ENCODE measurements at places on chromosomes 7 and 10. TPM values are rescaled to one million over a fixed set of nuclear protein-coding genes. Genes with fewer than 3 reads are reported as not detected.

MORN4 gene
- total RNA-seq: 1.1 TPM

DNA sequence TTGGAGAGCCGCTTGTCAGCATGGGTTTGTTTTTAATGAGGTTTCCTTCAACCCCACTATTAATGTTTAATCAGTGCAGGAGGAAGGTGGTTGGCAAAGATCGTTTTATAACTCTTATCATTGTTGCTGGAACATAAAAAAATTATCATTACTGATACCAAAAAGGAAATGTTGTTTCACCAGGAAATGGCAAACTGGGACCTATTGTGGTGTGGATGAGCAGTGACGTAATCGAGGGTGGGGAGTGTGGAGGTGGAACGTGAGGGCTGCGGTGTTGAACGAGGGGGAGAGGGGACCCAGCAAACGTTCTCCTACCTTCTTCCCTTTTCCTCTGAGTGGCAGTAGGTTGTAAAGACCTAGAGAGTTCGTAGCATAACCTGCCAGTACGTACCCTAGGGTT, 71.9 kb upstream of the TOMM7 start:
- no peak for DNase-seq

CLDN3 gene
- not detected for total RNA-seq

DNA sequence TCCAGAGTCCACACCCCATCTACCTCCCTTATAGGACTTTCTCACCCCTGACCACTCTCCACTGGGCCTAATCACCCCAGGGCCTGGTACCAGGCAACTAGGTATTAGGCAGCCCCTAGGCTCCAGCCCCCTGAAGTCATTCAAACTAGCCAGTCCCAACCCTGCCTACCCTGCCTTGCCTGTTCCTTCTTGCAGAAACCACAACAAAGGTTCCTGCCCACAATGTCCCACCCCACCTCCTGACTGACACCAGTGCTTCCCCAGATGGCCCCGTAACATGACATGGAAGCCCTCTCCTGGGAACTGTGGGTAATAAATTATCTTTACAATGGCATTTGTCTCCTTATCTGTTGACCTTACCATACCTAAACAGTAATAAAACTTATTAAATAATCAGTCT, 100.6 kb upstream of the PDE1C start:
- no peak for DNase-seq

DNA sequence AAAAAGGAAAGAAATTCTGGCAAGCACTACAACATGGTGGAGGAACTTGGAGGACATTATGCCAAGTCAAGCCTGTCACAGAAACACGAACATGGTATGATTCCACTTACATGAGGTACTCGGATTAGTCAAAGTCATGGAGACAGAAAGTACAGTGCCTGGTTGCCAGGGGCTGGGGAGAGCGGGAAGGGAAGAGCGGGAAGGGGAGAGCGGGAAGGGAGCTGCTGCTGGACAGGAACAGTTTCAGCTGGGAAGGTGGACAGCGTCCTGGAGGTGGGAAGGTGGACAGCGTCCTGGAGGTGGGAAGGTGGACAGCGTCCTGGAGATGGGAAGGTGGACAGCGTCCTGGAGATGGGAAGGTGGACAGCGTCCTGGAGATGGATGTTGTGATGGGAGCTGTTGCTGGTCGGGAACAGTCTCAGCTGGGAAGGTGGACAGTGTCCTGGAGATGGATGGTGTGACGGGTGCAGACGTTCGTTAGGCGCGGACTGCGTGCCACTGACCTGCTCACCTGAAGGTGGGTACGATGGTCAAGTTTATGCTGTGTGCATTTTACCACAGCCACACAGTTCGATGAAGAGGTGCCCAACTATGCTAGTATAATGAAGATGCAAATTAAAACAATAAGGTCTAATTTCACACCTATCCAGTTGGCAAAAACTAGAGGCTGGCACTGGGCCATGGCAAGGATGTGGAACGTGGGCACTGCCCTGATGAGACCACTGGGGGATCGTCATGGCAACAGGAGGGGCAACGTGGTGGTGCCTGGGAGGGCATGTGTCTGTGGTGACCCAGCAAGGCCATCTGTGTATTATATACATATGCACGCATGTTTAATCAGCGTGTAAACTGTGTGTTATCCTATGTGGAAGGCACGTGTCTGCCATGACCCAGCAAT, 103.8 kb downstream of the NKX6-2 start:
- DNase-seq: no peak

DNA sequence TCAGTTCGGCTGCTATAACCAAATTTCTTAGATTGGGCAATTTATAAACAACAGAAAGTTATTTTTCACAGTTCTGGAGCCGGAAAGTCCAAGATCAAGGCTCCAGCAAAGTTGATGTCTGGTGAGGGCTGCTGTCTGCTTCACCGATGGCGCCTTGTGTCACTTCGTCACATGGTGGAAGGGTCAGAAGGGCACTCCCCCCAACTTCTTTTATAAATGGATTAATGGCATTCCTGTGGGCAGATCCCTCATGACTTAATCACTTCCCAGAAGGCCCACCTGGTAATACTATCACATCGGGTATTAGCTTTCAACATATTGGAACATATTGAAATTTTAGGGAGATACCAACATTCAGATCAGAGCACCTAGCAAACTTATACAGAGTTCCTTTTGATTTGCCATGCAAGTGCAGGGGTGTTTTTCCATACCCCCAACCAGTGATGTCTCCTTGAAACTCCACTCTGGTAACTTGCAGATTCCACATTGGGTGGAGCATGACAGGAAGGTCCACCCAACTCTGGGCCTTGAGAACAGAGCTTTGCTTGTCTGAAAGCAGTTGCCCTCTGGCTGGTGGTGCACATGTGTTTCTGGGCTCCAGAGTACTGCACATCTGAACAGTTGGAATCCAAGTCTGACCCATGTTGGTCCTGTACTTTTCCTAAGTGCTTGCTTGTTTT, 85.1 kb upstream of the KMT2E start:
- no peak for DNase-seq

ACTL6B gene
- not detected for total RNA-seq

- DNase-seq: no peak
These were observed 27.0 kb upstream of the SUN1 start for GRCh38 chr7:805261-805660.

NRAP gene
- total RNA-seq: not detected

PNLIP gene
- not detected for total RNA-seq

DNA sequence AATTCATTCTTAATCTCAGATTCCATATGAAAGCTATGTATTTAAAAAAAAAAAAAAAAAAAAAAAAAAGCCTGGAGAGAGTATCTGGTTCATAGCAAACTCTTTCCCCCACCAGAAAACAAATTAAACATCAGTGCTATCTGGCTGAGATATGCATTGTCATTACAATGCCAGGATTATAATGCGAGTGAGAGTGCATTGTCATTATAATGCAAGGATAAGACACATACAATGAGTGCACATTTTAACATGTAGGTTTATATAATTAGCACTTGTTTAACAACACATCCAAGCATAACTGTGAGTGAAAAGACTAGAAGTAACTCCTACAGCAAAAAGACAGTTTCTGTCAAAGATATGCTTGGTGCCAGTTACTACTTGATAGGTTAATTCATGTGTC, 48.1 kb downstream of the ITPRID1 start:
- DNase-seq: no peak

- DNase-seq: no peak
These were observed 47.2 kb upstream of the PPP2R2D start for GRCh38 chr10:131853610-131853964.

GRCh38 chr7:84100866-84101265, 93.7 kb downstream of the SEMA3A start:
- no peak for DNase-seq

DNA sequence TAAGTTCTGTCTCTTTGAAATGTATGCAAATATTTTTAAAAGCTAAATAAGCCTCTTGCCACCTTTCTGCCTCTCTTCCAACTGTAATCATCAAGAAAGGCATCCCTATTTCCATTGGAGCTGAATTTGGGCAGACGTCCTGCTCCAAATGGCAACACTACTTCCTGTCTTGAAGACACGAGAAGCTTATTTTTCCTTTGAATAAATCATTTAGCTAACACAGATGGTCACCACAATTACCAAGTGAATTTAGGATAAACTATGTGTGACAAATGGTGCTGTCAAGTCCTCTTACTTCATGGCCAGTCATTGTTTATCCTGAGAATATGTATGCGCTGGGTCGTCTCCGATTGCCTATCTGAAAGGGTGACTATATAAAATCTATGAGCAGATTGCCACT, 268.0 kb downstream of the ANKRD7 start:
- DNase-seq: no peak

CDHR3 gene
- 0.92 TPM for total RNA-seq

Data from activated CD8-positive, alpha-beta T cell treated with anti-CD3 and anti-CD28 coated beads, Interleukin-2, amount 10 ng/mL, durations not matched to agents 7 days and 5 days (primary cell).